ENCODE measurements at places on chromosomes 5 and 9.

DNA sequence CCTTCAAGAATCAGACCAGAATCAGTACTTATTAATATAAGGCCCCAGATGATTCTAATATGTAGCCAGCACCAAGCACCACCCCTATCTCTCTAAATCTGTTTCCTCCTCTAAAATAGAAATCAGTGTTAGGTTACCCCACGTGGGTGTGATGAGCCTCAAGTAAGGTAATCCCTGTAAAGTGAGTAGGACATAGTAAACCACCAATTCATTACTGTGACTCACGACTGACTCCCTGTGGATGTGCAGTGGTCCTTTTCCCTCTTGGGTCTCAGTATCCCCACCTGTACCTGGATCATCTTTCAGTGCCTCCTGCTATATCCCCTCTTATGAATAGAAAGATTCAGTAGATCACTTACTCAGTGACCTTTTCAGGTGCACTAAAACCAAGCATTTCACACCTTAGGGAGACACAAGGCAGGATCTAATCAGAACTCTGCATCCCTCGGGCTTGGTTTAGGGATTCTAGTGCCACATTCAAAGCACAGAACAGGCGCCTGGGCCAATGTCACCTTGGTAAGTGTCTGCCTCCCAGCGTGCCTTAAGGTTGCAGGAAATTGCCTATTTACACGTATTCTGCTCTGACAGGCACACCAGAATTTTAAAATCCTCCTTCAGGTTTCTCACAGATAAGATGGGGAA lies 12.2 kb upstream of the ALDH1B1 start:
- no peak for DNase-seq

DNA sequence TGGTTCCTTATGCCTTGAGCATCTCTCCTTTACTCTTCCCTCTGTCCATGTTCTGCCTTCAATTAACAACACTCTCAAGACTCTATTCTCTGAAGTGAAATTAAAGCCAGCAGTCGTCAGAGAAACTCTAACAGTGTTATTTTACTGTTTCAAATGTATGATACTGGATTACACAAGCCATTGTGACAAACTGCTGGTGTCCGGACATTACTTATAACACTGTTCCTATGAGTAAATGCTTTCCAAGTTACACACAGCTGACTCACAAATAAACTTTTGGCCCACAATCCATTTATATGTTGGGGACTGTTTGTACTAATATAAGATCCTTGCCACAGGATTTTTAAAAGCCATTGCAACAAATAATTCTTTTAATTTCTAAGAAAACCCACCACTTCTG lies 63.2 kb upstream of the GHR start:
- DNase-seq: no peak

DNA sequence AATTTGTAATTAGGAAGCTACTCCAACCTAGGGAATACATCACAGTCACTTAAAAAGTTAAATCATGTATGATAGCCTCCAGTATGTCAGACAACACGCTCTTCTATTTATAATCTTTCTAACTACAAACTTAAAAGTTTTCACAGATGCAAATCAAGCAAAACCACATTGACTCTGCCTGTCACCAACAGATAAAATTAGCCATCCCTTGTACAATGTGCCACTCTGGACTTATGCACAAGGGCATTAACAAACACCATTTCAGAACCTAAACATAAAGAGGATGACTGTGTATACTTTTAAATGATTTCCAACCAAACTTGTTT lies 14.7 kb downstream of the ERP44 start:
- no peak for DNase-seq

DNA sequence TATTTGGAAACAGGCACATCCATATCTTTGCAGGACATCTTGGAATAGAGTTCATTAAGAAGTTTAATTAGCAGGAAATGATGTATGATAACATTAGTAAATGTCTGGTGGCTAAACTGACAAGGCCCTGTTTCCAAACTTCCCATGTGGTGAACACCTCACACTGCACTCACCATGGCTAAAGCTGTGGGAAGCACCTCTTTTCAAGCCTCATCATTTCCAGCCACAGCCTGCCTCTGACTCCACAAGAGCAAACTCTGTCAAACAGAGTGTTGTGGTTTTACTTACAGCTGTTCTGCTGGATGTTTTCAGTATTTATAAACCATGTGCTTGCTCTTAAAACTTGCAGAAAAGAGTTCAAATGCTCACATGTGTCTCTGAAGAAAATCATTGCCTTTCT lies 14.9 kb upstream of the NDUFB6 start:
- DNase-seq: no peak

GRCh38 chr5:79793722-79794121 lies 104.1 kb downstream of the CMYA5 start:
- no peak for DNase-seq

DNA sequence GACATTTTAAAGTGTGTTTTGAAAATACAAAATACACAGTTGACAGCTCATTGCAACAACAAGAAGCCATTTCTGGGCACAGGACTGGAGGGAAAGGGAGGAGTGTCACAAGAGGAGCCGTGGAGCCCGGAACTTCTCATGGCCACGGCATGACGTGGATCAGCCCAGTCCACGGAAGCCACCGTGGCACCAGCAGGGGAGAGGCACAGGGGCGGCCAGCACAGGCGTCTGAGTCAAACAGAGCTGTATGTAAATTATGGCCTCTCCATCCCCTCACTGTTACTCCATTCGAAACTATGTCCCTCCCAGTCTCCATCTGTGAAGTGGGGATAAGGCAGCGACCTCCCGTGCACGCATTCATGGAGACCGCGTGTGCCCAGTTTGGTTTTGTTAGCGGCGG lies 165.6 kb upstream of the IRX2 start:
- no peak for DNase-seq

- no peak for DNase-seq
Measured at GRCh38 chr5:148237785-148238417, 424 bp upstream of the MARCOL start.

GRCh38 chr9:113932906-113933584 lies 56.9 kb downstream of the ZNF618 start:
- no peak for DNase-seq

DNA sequence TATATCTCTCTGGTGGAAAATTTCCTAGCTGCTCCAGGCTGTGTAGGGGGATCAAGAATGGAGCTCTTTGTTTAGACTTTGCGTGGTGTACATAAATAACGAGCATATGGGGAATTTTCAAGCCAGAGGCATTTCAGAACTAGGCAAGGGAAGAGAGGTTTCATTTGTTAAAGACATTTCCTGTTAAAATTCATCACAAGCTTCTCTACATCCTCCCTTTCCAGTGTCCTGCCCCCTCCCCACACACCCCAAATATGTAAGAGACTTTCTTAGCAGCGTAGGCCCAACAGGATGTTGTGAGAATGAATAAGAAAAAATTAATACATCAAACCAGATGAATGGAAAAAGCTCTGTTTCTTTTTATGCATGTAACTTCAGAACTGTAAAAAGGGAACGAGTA lies 150.3 kb downstream of the GPBP1 start:
- DNase-seq: no peak

- no peak for DNase-seq
Measured at GRCh38 chr5:139402561-139403158, 1.2 kb downstream of the SPATA24 start.

GRCh38 chr5:90308787-90309585 lies 100.6 kb downstream of the CETN3 start:
- DNase-seq: no peak

DNA sequence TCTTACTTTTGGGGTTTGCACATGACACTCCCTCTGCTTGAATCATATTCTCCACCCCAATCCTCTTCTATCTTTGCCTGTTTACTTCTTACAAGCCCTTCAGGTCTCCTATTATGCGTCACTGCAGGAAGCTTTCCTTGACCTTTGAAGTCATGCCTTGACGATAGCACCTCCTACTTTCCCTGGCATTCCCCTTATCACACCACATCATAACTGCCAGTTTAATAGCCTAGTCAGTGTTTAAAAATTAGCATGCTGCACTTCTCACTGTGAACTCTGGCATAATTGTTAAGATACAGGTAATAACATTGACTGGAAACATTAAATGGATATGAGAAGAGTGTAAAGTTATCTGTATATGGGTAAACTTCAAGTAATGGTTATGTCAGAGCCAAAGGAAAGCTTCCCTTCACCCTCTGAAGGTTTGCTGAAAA lies 37.1 kb upstream of the CEP120 start:
- DNase-seq: no peak

DNA sequence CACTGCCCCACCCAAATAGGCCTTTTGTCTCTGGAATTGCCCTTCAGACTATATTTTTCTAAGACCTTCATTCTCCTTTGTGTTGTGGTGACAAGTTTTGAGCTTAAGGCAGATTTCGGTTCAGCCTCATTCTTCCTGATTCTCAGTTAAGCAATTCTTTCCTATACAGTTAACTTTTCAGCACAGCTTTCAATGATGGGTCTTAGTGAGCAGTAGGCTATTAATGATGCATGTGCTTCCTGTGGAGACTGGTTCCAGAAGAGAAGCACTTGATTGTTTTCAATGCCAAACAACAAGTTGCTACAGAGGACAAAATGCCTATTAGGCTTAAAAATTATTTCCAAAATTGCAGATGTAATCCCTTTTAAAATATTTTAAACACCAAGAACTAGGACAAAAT lies 47.7 kb upstream of the TLX3 start:
- no peak for DNase-seq

DNA sequence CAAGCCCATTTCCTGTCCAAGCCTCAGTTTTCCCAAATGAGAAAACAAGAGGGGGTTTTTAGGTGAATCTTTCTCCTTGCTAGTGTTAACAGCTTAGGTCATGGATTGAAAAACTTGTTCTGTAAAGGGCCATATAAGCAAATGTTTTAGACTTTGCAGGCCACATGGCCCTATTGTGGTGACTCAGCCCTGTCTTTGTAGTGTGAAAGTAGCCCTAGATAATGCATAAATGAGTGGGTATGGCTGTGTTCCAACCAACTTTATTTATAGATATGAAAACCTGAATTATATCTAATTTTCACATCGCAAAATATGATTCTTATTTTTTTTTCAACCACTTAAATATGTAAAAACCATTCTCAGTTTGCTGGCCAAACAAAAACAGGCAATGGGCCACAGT lies 6.9 kb upstream of the BARX1 start:
- no peak for DNase-seq

DNA sequence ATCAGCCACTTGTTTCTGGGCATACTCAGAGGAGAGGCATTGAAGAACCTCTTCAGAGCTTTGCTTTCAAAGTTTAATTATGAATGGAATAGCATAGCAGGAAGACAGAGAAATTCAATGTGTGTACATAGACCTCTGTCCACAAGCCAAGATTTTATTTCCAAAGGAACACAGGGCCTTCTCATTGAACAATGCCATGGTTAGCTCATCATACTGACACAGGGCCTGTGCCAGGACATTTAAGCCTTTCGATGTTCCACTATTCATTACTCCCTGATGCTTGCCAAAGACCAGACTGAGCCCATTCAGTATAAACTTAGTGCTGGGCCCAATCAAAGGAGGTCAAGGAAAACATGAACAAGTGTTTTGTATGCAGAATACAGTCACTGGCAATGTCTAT lies 280.8 kb downstream of the FBXL17 start:
- peak; percentile 3 for DNase-seq

DNA sequence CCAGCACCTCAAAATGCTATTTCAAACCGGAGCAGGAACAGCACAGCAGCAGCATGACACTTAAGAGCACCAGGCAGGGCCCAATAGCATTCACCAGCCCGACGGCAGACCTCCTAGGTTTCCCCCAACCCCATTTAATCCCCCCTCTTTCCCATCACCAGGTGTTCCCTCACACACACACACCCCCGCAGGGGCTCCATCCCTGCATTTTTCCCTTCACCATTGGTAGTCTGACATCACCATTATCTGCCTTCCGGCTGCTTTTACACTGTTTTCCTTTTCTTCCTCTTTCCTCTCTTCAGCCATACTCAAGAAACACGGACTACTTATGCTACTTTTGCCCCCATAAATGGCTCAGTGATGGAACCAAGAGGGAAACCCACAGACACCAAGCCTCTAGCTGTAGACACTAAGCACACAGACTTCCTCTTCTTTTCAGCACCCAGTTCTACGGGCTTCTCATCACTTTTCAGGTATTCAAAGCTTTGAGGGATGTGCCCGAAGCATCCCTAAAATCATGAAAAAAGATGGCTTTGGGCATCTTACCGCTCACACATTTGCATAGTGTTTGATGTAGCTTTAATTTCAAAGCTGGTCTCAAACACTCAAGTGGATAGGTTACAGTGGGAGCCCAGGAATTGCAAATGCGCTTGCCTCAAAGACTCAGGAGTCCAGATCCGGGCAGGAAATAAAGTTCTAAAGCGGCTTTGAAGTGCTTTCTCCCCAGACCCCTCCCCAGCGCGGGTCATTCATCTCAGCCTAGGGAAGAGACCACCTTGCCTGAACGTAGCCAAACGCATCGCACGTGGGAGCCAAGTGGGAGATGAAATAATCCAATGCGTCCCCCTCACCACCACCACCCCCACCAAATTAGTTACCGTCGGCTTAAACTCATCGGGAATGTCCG lies 141.5 kb downstream of the TSSK1B start:
- DNase-seq: no peak

DNA sequence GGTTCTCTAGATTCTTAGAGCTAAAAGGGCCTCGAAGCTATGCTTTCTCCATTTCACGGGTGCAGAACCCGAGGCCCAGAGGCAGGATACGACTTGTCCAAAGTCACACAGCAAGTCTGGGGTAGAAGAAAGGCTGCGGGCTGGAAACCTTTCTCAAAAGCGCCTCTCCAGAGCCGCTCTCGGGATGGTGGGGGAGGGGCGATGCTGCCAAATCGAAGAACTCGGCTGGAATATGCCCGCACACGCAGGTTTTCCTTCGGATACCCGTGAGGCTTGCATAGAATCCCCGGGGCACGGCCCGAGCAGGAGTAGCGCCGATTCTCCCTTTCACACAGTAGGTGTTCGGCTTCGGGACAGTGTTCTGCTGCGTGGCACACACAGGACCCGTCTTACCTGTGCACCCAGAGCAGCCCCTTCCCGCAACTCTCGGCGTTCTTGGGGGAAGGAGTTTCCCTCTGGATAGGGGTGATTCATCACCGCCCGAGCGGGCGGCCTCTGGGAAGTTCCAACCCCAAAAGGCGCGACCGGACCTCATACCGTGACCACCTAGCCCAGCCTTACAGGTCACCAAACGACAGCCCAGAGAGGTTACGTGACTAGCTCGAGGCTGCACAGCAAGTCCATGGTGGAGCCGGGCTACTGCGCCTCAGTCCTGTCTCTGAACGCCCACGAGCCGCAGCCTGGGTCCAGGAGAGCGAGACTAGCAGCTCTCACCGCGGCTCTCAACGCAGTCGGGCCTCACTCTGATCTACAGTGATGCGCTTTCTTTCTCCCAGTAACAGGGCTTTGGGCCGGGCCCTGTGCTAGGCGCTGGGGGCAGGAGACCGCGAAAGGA lies 4.1 kb downstream of the PAX5 start:
- DNase-seq: no peak

GRCh38 chr9:124676159-124676551 lies 95.0 kb downstream of the NR6A1 start:
- no peak for DNase-seq

- no peak for DNase-seq
Measured at GRCh38 chr9:137350696-137351584, 48.9 kb upstream of the NRARP start.

GRCh38 chr9:35482071-35482470 lies 7.8 kb upstream of the RUSC2 start:
- no peak for DNase-seq
